Femur (tissue), 1 donor: ENCODE measurements at places on chromosomes 2 and 18.
A peak's percentile ranks its signal among the peaks of the same experiment; 100 is the strongest.

DNA sequence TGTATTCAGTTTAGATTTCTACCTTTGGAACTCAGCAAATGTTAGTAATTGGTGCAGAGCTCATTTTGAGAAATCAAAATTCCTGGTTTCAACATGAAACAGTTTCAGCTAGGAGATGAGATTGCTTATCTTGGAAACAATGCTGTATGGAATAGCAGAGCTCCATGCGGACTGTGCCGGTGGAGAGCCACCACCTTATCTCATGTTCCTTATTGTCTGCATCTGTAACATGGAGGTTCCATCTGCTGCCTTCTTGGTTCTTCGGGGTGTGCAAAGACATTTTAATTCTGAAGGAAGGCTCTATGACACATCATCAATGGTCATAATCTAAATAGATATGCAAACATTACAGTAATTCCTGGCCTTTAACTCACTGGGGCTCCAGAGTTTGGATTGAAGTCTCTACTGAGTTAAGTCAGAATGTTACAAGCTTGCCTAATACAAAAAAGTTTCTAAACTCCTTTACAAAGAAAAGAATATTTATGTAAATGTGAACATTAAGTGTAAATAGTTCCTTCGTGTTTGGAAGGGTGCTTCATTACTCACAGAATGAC is 65.3 kb downstream of the PRKRA start:
- DNase-seq: no peak

- DNase-seq: no peak
These were observed 353.9 kb upstream of the SPHKAP start for GRCh38 chr2:228535396-228535795.

- DNase-seq: no peak
These were observed 525.4 kb downstream of the KCNJ3 start for GRCh38 chr2:155223781-155224406.

- peak; percentile 75 for DNase-seq
These were observed 765 bp upstream of the ID2 start for GRCh38 chr2:8680822-8681760.

DNA sequence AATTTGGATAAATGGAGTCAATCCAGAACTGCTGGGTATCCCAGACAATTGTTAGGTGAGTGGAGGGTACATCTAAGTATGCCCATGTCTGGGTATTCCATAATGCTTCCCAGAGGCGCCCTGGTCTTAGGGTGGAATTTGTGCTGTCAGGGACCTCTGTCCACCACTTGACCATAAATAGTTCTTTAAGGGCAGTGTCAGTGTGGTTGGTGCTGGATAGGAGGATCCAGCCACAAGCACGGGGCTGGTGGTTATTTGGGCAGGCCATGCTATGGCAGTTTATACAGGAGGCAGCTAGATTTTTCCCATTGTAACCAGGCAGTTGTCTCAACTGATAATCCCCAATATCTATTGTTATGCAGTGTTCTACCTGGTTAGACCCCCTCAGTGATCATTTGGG is 104.4 kb upstream of the B3GNT2 start:
- DNase-seq: no peak

GRCh38 chr2:24821433-24821891 is 28.2 kb downstream of the CENPO start:
- DNase-seq: no peak

DNA sequence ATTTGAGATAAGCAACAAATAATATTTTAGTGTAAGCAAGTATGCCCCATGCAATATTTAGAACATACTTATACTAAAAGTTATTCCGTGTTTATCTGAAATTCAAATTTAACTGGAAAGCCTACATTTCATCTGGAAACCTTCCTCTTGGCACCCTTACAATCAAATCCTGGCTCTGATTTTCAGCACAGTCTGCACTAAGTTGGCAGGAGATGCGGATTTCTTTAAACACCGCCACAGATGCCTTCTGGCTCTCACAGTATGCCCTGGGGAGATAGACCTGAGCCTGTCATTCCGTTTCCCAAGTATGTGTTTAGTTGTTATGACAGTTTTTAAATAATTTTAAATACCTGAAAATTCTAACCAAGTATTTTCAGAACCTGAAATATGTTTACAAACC is 7.3 kb upstream of the MLPH start:
- no peak for DNase-seq

DNA sequence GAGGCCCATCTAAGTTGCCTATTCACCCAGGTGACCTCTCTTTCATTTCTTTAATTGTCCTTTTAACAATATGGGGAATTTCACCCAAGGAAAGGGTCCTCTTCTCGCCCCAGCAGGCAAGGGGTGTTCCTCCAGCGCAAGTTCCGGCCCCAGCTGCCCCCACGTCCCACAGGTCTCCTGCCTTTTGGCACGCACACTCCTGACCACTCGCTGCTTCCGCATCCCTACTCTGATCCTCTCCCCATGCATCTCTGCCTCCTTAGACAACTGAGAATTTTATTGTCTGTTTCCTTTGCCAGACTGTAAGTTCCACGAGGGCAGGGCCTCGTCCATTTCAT is 684 bp upstream of the ARPC2 start:
- DNase-seq: no peak

DNA sequence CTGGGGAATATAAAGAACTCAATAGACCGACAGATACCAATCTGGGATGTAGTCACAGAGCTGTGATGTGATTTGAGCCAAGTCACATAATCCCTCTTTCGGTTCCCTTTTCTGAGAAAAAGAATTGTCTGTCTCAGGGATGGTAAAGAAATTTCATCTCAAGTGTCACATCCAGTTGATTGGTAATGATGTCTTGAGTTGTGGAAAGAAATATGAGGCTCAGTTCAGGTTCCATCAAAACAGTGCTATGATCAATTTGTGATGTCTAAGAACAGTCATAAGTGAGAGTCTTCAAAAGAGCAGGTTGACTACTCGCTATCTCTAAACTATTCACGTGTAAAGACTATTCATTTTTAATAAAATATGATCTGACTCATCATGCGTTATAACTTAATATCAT is 223.3 kb downstream of the METTL4 start:
- no peak for DNase-seq

DNA sequence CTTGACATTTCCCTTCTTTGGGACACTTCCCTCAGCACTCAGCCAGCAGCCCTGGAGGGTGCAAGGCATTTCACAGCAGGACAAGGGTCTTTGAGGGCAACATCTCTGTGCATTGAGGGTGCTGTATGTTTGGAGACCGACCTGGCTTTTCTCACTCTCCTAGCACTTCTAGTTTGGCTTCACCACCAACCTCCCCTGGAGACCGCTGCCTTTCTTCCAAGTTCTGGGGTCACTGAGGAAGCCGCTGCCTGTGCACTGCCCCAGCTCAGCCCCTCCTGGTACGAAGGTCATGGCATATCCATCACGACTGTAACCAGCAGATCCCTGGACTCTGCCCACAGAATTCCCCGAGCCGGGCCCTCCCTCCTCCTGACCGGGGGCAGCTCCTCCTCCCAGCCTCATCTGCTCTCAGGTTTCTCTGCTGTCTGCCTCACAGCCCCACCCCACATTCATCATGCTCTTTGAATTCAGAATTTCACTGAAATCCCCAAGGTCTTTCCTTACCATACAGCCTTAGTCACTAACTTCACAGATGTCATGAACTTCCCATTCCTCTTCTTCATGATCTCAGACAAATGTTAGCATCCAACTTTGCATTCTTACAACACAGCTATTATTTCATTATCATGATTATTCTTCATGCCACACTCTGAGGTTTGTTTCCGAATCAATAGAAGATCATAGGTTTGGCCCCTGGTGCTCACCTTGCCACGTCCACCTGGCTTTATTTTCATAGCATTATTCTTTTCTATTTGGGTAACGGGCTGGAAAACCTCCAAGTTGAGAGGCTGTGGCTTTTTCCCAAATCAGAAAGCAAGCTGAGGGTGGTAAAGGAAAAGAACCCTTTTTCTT is 113.0 kb upstream of the COPS8 start:
- peak; percentile 77 for DNase-seq

- DNase-seq: no peak
These were observed 30.3 kb downstream of the TNS1 start for GRCh38 chr2:217972490-217972889.

DNA sequence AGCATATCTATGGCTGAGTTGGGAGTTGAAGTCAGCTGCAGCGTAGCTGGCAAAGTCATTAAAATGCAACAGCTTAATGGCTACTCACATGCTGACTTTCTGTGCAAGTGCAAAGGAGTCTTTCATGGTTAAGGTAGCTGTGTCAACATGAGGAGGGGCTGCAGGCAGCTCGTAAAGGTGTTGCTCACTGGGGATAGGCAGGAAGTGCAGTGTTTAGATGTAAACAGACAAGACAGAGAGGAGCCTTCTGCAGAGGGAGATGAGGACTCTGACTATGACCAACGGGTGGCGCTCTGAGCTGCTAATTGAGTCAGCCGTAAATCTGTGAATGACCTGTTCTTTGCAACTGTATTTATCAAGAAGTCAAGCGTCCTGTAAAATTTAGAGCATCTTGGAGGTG is 22.3 kb upstream of the CAVIN2 start:
- DNase-seq: no peak
